ENCODE measurements at places on chromosomes 3 and 15.
A peak's percentile ranks its signal among the peaks of the same experiment; 100 is the strongest.

GRCh38 chr15:87154761-87155160 is 1075.1 kb downstream of the AGBL1 start:
- no peak for DNase-seq

GRCh38 chr3:27324686-27325085 is 44.5 kb downstream of the NEK10 start:
- no peak for DNase-seq

GRCh38 chr15:45285413-45285812 is 33.4 kb downstream of the SLC28A2 start:
- no peak for DNase-seq

DNA sequence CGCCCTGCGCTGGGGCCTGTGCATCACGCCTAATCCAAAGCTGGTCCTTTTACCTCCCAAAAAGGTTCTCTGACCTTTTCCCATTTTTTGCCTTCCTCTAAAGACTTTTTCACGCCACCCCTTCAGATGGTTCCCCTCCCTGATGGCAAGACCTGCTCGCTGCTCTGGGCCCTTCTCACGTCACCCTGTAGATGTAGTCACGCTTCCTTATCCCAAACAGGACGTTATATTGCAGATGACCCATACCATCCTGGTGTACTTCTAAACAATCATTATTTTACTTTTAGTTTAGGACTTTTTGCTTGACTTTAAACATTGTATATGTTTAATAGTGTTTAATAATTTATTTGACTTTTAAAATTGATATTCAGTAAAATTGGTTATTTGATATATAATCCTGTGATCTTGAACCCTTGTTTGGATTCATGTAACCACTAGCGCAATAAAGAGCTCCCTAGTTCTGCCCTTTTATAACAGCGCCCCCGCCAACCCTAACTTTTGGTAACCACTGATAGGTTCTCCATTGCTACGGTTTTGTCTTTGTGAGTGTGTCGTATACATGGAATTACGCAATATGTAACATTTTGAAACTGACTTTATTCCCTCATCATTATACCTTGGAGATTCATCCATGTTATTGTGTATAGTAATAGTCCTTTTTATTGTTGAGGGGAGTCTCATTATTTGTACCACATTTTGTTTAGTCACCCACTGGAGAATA is 159.0 kb upstream of the CHRNA7 start:
- no peak for DNase-seq

- no peak for DNase-seq
These were observed 900.5 kb downstream of the EPHA3 start for GRCh38 chr3:90007778-90008499.

DNA sequence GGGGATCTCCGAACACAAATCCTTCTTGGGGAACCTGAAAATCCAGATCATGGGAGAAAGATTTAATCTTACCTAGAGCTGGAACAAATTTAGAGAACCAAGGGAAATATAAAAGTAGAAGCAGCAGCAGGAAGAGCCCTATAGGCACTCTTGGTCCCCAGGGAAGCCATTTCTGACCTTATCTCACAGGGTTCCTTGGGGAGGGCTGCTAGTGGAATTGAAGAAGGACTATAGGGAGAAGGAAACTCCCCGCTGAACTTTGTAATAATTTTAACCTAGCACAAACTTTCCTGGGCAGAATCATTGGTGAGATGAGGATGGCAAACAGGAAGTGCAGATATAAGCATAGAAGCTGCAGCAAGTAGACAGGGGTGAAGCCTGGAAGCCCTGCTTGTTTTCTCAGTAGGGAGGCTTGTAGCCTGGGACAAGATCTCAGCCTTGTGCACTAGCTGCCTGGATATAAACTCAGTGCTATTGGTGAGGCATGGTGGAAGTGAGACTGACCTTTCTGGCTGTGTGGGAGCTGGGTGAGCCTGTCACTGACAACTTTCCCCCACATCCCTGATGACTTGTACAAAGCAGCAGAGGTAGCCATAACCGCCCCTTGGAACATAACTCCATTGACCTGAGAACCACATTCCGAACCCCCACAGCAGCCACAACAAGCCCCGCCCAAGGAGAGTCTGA is 343.0 kb upstream of the TGFBR2 start:
- DNase-seq = no peak

GRCh38 chr3:55718074-55718473 is 231.0 kb upstream of the WNT5A start:
- no peak for DNase-seq

GRCh38 chr3:60919296-60919695 is 332.0 kb downstream of the FHIT start:
- no peak for DNase-seq

DNA sequence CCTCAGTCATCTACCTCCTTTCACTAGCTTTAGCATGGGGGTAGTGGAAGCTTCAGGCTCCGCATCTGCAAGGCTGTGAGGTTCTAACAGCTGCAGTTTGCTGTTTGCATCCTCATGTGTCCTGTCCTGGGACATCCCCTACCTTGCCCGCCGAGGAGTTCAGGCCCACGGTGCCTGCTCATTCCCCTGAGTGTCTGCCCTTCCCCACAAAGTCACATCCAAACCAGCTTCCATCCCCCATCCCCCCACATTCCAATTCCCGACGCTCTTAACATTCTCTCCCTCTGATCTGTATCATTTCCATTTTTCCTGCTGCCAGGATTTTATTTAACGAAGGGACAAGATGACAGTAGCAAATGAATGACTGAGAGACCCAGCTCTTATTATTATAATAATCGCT is 43.8 kb downstream of the HRH1 start:
- DNase-seq = no peak

GRCh38 chr3:107574650-107575049 is 51.9 kb downstream of the BBX start:
- no peak for DNase-seq

DNA sequence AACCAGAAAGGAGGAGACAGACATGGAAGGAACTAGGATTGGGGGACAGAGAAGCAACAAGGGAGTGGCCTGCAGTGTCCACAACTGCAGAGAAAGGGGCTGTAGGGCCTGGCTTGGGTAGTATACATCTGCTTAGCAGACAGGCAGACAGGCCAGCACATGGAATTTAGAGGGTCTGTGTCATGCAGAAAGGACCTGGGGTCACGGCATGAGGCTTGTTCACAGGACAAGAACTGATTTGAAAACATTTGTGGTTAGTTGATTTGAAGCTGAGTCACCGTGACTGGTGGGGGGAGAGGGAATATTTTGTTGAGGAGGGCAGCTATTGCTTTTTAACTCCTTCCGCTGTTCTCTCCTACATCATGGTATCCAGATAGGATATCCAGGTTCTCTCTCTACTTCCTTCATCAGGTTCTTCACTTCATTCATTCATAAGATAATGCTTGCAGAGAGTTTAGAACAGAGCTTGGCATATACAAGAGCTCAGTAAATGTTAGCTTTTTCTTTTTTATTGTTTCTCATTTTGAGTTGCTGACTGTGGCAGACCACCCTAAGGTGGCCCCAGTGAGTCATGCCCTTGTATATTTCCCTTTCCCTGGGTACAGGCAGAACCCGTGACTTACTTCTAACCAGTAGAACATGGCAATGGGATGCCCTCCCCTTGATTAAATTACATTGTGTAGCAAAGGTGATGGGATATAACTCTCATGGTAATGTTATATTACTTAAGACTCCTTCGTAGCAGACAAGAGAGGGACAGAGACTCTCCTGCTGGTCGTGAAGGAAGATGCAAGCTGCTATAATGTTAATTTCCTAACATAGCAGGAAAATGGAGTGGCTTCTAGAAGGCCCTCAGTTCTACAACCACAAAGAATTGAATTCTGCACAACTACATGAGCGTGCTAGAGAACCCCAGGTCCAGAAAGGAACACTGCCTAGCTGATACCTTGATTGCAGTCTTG is 95.0 kb upstream of the NMNAT3 start:
- no peak for DNase-seq

- no peak for DNase-seq
These were observed 729 bp upstream of the ZBTB11 start for GRCh38 chr3:101677436-101678286.

DNA sequence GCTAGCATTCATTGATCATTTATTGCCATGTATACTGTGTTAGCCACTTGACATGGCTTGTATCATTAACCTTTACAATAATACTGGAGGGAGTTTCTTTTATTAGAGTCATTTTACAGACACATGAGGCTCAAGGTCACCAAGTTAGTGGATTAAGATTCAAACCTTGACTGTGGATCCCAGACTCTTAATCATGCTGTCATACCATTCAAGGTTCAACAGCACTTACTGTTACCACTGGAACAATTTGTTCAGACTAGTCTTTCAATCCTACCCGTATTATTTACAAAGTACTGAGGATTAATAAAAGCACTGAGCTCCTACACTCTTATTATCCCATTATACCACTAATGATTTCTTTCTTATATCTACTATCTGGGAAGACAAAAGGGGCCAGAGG is 1.2 kb downstream of the COX17 start:
- DNase-seq = no peak

- DNase-seq = peak; percentile 45
These were observed 69.9 kb upstream of the GOLIM4 start for GRCh38 chr3:168165390-168166269.

- DNase-seq = peak; percentile 95
These were observed 1.4 kb downstream of the CEMIP start for GRCh38 chr15:80780416-80781221.

- no peak for DNase-seq
These were observed 91.3 kb downstream of the SUCNR1 start for GRCh38 chr3:151964743-151965142.

- DNase-seq = no peak
These were observed 71.4 kb downstream of the GHSR start for GRCh38 chr3:172376881-172377280.

GRCh38 chr3:12170207-12170606 is 11.5 kb upstream of the TIMP4 start:
- no peak for DNase-seq

DNA sequence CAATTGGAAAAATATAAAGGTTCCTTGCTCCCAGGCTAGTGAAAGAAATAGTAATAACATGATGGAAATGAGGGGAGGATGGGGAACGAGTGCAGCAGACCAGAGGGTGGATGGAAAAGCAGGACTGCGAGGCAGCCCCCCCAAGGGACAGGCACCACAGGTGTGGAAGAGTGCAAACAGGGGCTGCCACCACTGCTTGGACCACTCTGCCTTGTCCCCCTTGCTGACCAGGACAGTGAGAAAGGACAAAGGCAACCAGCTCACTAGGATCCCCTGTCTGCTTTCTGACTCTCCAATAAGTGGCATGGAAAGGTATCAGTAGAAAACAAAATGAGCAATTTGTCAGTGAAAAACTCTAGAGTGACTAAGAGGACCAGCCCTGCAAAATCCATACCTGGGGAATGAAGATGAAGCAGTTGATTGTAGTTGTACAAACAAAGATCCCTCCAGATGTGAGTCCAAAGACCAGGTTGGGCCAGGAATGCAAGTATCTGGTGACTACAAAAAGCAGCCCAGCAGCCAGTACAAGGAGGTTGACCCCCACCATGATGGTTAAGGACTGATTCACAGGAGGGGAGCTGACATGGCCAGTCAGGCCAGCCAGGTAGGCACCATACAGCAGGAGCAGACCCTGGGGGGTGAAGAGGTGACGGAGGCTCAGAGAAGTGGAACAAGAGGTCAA is 86.6 kb upstream of the GSK3B start:
- DNase-seq = no peak

DNA sequence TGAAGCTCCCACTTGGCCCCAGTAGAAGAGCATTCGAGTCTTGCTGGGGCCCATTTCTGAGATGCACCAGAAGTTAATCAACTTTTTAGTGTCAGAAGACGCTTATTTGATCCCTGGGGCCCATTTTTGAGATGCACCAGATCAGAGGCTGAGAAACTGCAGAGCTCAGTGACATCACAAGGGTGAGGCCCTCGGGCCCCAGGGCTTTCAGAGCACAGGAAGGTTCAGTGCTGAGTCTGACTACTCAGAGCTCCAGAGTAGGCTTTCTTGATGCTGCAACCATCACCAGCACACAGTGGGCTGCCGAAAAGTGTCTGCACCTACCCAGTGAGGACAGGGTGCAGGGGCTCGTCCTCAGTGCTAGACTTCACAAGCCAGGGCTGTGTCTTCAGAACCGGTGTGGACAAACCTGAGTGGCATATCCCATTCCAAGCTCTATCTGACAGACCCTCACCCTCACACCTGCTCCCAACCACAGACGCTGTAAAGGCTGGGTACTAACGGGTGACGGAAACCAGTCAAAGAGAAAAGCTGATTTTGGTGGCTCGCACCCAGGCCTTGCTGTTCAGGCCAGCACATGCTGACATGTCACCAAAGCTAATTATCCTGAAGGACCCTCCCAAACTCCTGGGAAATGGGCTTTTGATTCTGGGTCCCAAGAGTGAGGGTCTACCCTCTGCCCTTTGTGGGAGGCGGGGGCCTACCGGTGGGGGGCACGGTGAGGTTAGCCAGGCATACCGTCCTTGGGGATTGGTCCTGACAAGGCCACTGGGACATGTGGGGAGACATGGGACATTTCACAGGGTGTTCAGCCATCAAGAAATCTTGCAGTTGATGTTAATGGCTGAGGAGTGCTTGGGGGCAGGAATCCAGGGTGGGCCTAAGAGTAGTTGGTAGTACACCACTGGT is 83.0 kb downstream of the PDCD6IP start:
- no peak for DNase-seq

DNA sequence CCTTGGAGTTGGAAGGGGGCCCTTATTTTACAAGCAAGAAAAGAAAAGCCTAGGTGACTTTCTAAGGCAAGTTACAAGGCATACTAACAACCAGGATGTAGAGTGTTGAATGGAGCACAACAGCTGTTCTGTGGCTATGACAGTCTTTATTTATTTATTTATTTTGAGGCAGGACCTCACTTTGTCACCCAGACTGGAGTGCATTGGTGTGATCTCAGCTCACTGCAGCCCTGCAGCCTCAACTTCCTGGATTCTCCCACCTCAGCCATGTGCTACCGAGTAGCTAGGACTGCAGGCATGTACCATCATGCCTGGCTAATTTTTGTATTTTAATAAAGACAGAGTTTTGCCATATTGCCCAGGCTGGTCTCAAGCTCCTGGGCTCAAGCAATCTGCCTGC is 973.4 kb downstream of the ROBO1 start:
- no peak for DNase-seq

GRCh38 chr15:36265422-36265821 is 314.0 kb upstream of the CDIN1 start:
- no peak for DNase-seq

GRCh38 chr3:177357352-177358090 is 160.2 kb upstream of the TBL1XR1 start:
- no peak for DNase-seq

DNA sequence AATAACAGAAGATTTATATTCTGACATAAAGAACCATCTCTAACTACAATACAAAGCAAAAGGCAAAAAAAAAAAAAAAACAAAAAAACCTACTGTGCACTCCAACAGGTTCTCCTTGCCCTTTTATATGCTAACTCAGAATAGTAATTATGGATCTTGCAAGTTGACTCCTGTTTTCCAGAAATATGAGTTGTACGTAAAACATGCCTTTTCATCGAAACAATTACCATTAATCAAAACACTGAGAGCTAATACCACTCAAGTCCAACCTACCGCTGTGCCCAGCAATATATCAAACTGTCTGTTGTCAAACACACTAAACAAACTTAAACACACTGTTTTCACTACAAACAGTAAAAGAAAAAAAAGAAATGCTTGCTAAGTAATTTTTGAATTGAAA is 389.8 kb downstream of the TBC1D5 start:
- no peak for DNase-seq

Data from nephron progenitor cell (in vitro differentiated cells).